ENCODE measurements at places on chromosomes 1 and 21.

DNA sequence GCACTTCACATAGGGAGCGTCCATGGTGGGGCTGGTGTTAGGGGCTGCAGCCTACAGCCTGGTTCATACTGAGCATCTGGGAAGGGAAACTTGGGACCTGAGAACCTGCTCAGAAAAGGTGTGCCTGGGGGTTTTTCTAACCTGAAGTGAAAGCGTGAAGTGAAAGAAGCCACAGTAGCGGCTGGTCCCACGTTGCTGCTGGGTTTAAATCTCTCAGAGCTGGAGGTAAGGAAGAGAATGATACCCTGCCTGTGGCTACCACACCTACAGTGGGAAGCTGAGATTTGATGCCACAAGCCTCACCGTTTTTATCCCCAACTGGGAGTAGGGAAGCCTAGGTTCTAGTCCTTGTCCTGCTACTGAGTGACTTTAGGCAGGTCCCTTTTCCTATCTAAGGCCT is 21.0 kb upstream of the FUCA1 start:
- no peak for DNase-seq

GRCh38 chr1:94729267-94729666 is 90.9 kb upstream of the SLC44A3 start:
- no peak for DNase-seq

- no peak for DNase-seq
These were observed 34.5 kb downstream of the SPEN start for GRCh38 chr1:15881961-15882360.

GRCh38 chr1:64516803-64517568 is 47.1 kb downstream of the CACHD1 start:
- no peak for DNase-seq

Data from stimulated activated CD4-positive, alpha-beta T cell treated with anti-CD3 and anti-CD28 coated beads, Interleukin-12 subunit alpha, Interleukin-12 subunit beta, amount 100 ng/mL, for 24 hours (primary cell).